B cell (primary cell): ENCODE measurements at places on chromosomes 6 and 20. TPM values are rescaled to one million over a fixed set of nuclear protein-coding genes. Genes with fewer than 3 reads are reported as not detected.

C6orf58 gene
- not detected in 2 replicates for total RNA-seq

DNA sequence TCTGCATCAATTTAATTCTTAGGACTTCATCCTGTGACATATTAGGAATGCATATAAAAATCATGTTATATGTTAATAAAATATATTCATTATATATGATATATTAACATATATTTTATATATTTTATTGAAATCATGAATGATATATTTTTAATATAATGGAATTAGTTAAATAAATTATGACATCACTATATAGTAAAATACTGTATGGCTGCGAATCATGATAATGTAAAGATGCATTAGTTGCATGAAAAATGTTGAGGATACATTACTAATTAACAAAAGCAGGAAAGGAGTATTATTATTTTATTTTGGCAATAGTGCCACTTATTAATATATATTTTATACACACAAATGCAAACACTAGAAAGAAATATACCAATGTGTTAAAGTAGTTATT lies 8.4 kb upstream of the RNF217 start:
- DNase-seq, result no peak

DNA sequence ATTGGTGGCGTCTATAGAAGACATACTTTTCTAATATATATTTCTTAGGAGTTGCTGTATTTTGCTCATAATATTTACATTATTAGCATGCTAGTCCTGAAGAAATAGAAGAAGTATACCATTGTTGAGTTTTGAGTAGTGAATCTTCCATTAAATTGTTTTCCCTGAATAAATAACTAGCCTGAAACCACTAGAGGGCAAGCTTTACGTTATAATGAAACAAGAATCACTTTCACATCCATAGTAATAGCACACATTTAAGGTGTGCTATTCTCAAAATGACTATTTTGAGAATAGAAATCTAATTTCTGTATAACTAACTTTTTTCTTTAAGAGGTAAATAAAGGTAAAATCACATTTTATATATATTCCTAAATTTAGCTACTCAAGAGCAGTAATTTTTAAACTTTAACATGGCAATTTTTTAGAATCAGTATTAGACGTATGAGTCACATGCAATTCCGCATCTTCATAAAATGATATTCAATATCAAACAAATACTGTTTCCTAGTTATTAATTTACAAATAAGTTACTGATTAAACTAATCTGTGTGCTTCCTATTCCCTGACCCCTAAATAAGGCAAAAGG lies 213.2 kb upstream of the MANEA start:
- DNase-seq, result no peak

- DNase-seq, result no peak
These were observed 2.0 kb downstream of the CLIC5 start for GRCh38 chr6:46013639-46014038.

DNA sequence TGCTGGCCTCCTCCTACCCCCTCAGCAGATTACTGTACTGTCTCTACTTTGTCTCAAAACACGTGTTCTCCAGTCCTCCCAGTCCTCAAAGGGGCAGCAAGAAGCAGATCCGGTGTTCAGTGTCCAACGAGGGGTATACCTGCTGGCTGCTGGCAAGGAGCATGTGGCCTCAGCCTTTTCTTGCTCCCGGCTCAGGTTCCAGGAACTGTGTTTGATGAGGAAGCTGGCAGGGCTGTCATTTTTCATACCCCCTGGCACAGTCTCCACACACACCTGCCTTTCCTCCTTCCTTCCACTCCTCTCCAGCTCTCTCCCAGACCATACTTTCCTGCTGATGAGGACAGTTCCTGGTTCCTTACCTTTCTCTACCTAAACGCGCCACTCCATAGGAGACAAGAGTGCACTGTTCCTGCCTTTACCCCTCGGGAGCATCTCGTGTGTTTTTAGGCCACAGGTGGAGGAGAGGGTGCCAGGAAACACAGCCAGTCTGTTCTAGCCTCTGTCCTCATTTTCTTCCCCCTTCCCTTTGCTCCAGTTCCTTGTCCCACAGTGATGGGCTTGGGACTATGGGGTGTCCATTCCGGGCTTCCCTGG lies 77.2 kb downstream of the SSR1 start:
- no peak for DNase-seq

PTPRT gene
- total RNA-seq, result not detected in 2 replicates

- no peak for DNase-seq
These were observed 1034.9 kb downstream of the EYS start for GRCh38 chr6:64672131-64672530.

- peak; percentile 16 for DNase-seq
These were observed 95.1 kb upstream of the EXOC2 start for GRCh38 chr6:788058-788457.

- no peak for DNase-seq
These were observed 461.1 kb downstream of the MMUT start for GRCh38 chr6:49001856-49002541.

GRCh38 chr6:136031982-136032381 lies 180.5 kb downstream of the PDE7B start:
- no peak for DNase-seq

DAAM2 gene
- not detected in 2 replicates for total RNA-seq

DNA sequence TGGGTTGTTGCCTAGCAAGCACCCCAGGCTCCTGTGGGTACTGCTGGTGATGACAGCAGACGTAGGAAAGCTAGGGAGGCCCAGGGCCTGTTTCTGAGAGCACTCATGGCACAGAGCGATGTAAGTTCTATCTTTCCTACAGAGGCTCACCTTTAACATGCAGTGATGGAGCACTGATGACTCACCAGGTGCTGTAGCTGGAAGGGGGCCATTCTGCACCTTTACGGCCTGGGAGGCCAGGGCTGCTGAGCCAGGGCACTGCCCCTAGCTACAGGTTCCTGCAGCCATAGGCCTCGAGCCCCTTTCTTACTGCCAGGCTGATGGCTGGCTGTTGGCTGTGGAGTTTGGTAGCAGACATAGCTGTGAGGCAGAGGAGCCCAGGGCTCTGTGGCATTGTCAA lies 31.1 kb upstream of the GPR6 start:
- DNase-seq, result no peak

- DNase-seq, result no peak
These were observed 48.0 kb downstream of the ARMC2 start for GRCh38 chr6:108896111-108896661.

GRCh38 chr6:128479048-128479666 lies 41.2 kb downstream of the PTPRK start:
- no peak for DNase-seq

DNA sequence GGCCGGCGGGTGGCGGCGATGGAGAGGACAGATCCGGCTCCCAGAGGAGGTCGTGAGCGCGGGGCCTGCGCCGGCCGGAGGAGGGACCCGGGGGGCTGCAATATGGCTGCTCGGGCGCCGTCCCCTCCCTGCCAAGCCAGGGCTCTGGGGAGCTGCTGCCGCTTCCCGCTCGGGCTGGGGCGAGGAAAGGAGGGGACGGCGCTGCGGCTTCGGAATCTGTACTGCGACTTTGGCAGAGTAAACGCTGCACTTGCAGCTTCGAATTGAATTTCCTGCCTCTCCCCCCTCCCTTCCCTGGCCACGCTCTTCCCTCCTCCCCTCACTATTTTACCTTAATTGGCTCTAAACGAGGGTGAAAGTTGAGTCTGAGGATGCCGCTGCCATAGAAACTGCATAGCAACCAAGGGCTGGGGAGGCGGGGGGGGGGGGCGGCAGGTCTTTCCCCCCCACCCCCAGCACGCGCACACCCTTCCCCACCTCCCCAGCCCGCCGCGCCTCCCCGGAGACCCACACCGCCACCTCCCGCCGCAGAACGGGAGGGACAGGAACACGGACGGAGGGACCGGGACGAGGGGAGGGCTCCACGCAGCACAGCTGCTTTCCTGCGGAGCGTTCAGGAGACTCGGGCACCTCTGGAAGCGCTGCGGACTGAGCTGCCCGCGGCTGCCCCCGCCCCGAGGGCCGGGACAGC lies 93.9 kb downstream of the RNASET2 start:
- DNase-seq, result peak; percentile 50

GRCh38 chr20:33812152-33812849 lies 1.2 kb downstream of the CHMP4B start:
- DNase-seq, result peak; percentile 37

- no peak for DNase-seq
These were observed 20.1 kb downstream of the KCNK17 start for GRCh38 chr6:39294133-39294532.

GRCh38 chr20:62603021-62603906 lies 39.0 kb upstream of the SLCO4A1 start:
- DNase-seq, result peak; percentile 65

DNA sequence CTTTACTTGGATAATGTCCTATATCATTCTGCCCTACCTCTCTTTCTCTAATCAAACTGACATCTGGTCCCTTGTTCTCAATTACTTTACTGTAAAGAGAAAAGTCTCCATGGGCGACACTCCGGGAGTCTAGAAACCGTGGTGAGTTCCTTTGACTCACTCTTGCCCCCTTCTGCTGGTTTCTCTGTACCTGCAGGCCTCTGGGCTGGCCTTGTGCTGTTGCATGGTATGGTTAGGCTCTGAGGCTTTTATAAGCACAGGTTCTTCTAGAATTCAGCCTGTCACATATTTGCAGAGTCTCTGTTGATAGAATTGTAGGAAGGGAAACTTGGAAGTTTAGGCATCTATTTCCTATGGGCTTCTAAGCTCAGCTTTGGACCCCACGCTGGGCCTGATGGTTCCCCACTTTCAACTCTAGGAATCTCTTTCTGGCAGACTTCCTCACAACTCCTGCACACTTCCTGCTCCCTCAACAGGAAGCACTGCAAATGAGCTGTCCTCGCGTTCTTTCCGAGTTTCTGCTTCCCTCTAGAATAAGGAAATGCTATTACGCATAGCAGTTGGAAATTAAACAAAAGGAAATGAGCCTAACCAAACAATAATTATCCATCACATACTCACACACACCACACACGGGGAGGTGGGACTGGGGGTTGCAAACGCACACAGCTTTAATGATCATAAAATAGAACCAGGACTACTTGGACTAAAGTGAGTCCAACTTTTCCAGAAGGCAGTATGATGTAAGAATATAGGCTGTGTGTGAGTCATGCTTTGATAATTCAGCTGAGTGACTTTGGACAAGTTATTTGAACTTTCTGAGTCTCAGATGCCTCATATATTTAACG lies 683.3 kb downstream of the QKI start:
- DNase-seq, result no peak

- DNase-seq, result no peak
These were observed 301.1 kb downstream of the TAF4 start for GRCh38 chr20:61764471-61765025.

GRCh38 chr6:93272896-93273295 lies 146.5 kb downstream of the EPHA7 start:
- DNase-seq, result no peak

CST4 gene
- not detected in 2 replicates for total RNA-seq

KIF6 gene
- not detected in 2 replicates for total RNA-seq

DNA sequence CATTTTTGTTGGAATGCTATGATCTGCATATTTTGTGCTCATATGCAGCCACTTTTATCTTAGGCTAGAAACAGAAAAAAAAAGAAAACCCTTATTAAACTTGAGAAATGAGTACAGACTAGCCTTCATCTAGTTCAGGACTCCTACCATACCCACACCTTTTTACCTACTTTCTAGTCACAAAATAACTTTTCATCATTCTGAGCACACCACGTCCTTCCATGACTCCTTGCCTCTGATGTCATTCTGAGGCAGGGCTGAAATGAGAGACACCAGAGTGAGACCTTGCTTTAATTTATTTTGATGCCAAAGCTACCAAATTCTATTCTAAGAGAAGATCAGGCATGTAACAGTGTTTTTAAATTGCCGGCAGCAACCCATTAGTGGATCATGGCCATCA lies 38.8 kb downstream of the SNX3 start:
- no peak for DNase-seq

DNA sequence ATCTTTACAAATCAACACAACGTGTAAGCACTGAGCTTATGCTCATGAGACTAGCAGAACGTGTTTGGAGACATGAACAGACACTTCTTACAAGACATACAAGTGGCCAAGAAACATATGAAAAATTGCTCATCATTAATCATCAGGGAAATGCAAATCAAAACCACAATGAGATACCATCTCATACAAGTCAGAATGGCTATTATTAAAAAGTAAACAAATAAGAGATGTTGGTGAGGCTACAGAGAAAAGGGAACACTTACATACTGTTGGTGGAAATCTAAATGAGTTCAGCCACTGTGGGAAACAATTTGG lies 327.9 kb upstream of the SOX4 start:
- DNase-seq, result no peak

DNA sequence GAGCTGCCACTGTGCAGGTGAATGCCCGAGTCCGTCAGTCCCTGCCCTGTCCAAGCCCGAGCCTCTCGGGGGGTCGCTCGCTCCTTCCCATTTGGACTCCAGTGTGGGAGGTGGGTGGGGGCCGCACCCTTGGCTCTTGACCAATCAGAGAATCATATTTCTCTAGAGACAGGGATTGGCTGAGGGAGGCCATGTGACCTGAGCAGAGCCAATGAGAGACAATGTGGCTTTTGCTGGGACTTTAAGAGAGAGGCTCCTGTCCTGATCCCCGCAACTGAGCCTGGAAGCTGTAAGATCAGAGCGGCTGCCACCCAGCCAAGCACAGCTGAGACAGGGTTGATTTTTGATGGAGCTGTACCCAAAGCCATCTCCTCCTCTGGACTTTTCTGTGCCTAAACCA lies 199.3 kb downstream of the TFAP2C start:
- no peak for DNase-seq

ID4 gene
- total RNA-seq, result not detected in 2 replicates

DNA sequence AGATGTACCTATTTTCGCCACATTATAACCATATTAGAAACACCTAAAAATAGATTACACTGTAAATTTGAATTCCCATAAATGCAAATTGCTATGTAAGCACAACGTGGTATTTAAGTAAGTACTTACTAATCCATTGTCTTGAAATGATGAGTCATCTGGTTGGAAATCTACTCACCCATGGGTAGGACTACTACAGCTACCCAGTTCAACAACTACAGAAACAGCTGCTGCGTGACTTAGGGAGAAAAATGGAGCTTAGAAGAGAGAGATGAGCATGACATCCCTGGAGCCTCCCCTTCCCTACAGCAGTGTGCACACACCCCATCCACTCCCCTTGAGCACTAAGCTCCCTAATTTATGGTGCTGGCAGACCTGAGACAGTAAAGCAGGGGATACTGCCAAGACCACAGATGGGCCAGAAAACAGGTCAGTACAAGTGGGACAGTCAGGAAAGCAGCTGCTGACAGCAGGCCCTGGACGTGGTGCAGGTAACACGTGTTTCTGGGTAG lies 26.9 kb downstream of the RRAGD start:
- no peak for DNase-seq

DNAH8 gene
- 1.0 and 1.1 TPM in 2 replicates for total RNA-seq

FOXS1 gene
- total RNA-seq, result not detected in 2 replicates

C6orf163 gene
- total RNA-seq, result 10.0 and 11.8 TPM in 2 replicates

MUC21 gene
- total RNA-seq, result not detected in 2 replicates

GRCh38 chr6:31659649-31660380 lies 763 bp downstream of the C6orf47 start:
- peak; percentile 69 for DNase-seq

ANKEF1 gene
- total RNA-seq, result 2.7 and 3.0 TPM in 2 replicates

DNA sequence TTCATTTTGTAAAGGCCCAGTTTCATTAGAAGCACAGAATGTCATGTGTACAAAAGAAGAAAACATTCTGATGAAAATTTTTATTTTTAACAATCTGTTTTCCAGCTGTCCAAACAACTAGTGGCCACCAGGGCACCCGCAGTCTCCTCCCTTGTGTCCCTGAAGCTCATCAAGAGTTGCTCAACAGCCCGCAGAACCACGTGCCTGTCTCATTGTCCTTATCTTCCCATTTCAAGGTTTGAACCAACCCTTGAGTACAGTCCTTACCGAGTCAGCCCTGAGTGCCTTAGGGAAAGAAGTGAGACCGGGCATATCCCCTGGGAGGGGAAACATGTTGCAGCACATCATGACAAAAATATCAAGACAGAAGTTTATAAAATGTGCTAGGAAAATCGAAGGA lies 15.9 kb upstream of the ZNF133 start:
- DNase-seq, result no peak

CDH26 gene
- 2.3 and 3.6 TPM in 2 replicates for total RNA-seq
